ENCODE measurements at places on chromosomes 11 and 22.

DNA sequence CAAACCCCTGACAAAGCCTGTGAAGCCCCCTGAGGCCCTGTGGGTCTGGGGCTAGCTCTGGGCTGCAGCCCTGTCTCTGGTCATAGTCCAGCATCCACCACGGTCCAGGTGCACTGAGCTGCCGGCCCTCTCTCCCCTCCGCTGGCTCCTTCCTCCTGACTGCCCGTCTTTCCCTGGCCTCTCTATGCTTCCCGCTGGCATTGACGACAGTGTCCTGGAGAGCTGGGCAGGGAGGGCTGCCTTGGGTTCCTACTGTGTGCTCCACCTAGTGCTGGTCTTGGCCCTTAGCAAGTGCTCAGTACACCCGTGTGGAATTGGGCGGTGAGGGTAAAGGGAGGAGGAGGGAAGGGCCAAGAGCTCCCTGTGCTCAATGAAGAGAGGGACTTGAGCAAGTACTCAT lies 868 bp upstream of the MYEOV start:
- no peak for DNase-seq

- no peak for DNase-seq
These were observed 9.3 kb downstream of the CARD18 start for GRCh38 chr11:105130189-105130813.

DNA sequence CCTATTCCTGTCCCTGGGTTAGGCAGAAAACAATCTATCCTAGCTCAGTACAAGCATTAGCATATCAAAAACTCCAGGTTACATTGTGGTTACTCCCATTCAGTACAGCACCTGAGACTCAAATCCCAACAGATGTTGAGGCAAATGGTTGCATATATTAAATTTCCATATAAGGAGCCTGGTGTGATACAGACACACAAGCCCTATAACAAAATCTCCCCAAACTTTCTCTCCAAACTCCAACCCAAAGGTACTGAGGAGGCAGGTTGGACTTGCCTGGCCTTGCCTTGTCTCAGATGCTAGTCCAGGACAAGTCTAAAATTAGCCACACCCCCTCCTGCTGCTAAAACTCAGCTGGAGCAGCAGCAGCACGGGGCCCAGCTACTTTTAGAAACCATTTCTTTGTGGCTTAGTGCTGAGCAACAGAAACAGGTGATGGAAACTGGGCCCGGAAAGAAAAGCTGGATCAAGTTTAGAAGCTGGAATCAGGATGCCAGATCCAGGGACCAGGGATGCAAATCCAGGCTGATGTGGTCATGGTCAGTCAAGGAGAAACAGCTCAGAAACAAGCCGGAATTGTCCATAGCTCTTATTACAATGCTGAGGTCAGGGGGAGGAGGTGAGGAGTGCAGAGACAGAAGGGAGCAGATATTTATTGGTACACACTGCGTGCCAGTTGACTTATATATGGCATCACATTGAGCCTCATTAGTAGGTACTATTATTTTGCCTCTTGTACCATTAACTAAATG lies 73.7 kb upstream of the AMOTL1 start:
- no peak for DNase-seq

DNA sequence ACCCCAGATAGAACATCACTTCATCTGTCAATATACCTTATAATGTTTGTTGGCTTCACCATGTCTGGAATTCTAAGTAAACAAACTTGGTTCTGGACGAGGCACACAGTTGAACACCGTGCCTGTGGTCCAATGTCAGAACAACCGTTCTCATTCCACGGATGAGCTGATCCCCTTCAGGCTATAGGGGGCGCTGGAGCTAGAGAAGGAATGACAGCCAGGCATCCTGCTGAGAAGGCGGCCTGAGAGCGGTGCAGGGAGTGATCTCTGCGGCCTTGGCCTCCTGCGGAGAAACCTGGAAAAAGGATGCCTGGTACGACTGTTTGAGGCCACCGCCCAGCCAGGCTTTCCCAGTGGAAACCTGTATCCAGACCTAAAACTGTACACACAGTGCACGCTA lies 48.7 kb downstream of the FDX1 start:
- DNase-seq: no peak

DNA sequence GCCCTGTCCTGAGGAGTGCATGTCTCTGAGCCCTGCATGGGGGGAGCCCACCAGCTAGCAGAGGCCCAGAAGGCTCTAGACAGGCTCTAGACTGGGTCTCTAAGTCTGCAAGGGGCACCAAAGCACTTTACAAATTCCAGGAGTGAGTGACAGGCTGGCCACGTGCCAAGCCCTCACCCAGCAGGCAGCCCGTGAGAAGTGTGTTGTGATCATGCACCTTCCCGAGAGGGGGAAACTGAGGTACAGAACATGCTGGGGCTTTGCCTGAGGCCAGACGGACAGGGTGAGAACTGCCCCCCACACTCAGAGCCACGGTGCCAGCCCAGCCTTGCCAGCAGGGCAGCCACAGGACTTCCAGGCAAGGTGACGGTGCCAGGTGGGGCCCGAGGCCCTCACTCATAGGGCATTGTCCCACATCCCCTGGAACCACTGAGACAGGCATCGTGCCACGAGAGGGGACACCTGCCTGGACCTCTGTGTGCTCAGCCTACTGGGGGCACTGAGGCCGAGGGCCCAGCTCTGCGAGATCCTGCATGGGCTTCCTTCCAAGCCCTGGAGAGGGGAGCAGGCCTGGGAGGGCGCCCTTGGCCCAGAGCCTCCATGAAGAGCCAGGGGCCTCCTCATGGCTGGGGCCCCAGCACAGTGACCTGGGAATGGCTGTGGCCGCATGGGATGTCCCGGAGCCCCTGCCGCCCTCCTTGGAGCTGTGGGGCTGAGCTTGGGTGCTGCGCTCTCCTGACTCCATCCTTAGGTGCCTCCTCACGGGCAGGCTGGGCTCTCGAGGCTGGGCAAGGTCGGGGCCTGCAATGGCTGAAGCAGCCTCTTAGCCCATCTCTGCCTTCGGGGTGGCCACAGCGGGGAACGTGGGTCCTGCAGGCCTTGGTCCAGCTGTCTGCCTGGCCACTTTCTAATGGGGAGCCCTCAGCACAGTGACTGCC lies 121.5 kb downstream of the KCNQ1OT1 start:
- no peak for DNase-seq

DNA sequence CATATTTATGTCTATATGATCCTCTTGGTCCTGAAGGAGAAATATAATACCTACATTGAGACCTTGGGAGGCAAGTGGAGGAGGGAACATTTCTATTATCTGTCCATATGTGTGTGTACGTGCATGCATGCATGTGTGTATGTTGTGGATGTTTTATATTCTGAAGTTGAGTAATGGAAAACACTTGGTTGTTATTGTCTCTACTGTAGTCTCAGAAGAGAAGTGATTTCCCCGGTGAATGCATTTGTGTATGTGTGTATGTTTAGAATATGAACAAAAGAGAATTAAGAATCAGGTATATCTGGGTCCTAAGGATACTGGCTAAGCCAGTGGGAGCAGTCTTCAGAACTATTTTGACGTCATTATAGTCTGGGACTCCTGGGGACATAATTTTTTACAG lies at the start of gene OR52N1:
TSS of gene OR52N1 (minus strand) at position 101 of the 400 bp plus-strand sequence. CDS start 2,449 bp downstream, outside the sequence.
- DNase-seq: no peak

DNA sequence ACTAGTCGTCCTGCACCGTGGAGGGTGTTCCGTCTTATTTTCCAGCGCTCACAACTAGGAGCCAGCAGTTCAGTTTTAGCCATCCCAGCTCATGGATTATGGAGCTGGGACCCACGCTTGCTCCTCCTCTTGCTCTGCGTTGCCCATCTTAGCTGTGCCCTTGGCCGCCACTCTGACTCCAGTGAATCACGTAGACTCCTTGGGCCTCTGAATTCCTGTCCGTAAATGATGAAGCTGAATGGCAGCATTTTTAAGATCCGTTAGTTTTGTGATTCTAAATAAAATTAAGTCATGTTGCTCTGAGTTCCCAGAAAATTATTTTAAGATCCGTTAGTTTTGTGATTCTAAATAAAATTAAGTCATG lies 23.8 kb downstream of the BCR start:
- DNase-seq: no peak

DNA sequence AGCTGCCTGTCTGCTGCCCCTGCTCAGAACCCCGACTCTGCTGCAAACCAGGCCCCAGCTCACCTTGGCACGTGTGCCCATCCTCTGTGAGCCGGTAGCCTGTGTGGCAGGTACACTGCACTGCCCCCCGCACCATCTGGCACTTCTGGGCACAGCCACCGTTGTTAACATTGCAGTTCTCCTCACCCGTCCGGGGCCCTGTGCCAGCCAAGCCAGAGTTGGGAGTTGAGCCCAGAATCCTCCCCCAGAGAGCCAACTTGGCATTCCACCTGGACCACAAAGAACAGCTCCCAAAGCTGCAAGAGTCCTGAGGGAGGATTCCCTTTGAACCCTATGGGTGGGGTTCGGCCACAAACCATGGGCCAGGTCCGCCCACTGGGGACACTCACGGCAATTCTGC lies 22.5 kb downstream of the LRP4 start:
- DNase-seq: no peak

DNA sequence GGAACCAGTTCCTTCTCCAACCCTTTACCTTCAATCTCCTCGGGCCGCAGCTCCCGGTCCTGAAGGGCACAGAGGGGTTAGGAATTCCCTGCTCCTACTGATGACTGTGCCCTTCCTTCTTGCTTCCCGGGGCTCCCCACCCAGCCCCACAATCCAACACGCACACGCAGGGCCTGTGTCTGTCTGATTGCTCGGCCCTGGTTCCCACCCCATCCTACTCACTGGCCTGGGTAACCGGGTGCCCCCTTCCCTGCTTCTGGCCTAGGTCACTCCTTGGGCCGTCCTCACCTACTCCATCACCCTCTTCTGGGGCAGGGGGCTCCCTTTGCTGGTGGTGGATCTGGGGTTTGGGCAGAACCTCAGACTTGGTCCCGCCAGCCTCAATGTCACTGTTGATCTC lies 1.3 kb downstream of the CABP2 start:
- no peak for DNase-seq

DNA sequence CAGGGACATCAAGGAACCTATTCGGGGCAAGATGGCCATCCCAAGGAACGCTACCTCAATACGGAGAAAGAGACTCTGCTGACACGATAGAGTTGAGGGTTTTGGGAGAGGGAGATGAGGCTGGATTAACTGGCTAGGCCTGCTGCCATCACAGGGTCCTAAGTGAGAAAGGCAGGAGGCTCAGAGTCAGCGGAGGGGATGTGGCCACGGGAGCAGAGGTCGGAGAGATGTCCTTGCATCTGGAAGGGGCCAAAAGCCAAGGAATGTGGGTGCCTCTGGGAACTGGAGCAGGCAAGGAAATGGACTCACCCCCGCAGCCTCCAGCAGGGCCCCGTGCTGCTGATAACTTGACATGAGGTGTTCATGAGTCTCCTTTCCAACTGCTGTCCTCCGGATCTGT lies 31.0 kb upstream of the RFPL3 start:
- no peak for DNase-seq

DNA sequence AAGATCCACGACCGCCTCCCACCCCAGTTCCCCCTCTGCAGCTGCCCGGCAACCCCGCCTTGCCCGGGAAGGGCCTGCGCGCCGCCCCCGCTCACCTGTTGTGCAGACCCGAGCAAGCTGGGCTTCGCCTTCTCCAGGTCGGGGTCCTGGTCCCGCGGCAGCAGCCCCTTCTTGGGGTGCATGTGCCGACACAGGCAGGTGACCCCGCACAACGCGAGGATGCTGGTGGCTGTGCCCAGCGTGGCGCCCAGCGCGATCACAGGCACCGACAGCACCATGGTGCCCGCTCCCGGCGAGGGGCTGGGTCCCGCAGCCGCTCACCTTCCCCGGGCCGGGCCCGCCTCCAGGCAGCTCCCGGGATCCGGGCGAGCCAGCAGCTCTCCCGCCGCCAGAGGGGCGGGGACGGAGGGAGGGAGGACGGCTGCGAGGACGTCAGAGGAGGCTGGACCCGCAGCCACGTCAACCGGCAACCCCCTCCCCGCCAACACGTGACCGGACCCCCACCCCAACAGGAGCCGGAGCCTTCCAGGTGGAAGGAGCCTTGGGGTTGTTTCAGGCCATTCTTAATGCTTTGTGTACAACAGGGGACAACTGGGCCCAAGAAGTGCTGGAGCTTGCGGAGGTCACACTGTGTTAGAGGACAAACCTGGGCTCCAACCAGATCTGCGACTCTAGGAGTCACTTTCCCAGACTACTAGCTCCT lies at the start of gene SYT13:
TSS of gene SYT13 (minus strand) at position 412 of the 703 bp plus-strand sequence. CDS start at position 278, 134 bp downstream.
- DNase-seq: no peak

GRCh38 chr22:36430863-36431262 lies 43.1 kb upstream of the MYH9 start:
- DNase-seq: no peak

DNA sequence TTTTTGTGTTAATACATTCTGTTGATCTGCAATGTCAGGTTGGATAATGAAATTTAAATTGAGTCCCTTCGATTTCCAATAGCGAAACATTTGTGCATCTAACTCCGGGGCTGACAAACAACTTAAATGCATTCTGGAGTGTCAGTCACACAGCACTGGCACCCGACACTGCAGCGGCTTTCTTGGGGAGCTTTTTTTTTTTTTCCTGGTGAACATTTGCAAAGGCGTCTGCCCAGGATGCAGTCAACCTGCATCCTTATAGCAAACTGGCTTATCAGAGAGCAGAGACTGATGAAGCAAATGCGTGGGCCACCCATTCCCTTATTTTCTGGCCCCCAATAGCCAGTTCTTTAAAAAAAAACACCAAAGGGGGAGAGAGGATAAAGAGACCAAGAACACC lies 1167.7 kb downstream of the LRRC4C start:
- no peak for DNase-seq

- no peak for DNase-seq
These were observed 36.4 kb downstream of the SLC22A12 start for GRCh38 chr11:64627371-64627770.

DNA sequence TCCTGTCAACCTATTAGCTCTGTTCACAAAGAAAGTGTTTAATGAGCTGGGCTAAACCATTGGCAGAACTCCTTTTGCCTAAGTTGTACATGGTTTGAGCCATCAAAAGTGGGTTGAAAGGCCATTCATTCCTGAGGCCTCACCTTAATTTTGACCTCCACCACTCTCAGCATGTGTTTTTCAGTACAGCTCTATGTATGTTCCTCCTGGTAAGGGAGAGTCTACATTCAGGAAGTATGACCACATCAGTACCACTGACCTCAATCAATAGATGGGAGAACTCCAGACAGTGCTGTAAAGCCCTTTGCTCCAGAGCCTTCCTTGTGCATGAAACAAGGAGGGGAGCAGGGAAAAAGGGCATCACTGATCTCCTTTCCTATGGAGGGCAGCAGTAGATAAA lies 87.8 kb upstream of the CARD18 start:
- DNase-seq: no peak

- no peak for DNase-seq
These were observed 14.6 kb downstream of the CAPN5 start for GRCh38 chr11:77081381-77081851.

DNA sequence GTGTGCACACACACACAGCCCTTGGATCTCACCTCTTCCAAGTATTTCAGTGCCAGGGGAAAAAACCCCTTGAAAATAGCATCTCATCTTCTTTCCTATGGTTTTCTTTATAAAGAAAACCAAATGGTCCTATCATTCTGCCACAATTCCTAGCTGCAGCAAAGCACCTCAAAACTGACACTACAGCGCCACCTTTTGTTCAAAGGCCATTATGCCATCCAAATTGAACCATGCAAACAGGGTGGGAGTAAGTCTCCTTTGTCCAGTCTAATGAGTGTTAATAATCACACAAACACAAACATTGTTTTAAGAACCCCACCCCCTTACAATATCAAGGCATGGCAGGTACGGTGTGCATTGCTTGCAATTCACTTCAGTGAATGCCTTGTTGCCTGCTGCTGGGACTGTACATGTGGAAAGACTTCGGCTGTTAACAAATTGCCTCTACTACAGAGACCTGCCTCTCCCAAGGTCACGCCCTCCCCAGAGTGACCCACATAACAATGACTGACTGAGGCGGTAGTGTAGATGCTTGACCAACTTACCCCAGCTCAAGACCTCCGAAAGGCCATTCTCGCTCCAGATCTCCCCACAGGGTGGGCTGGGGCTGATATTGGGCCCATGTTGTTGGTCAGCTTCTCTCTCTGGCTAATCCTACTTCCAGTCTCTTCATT lies 31.7 kb downstream of the FAM181B start:
- peak; percentile 21 for DNase-seq
